ENCODE measurements at places on chromosomes 2 and 18.

DNA sequence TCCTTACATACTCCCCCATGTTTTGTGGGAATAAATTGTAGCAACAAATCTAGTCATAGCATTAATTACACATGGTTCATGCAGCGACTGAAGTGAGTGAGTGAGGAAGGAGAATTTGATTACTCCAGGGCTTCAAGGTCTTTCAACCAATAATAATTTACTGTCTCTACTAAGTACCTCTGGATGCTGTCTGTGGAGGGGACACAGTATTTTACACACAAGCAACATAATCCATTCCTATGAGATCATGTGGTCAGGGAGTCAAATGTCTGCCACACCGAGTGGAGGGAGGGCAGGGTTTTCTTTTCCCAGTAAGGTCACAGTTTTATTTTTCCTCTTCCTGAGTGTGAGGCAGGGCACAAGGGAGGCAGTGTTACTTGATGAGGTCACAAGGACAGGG, 334.7 kb upstream of the CELF4 start:
- no peak for DNase-seq

GRCh38 chr18:27695052-27695451, 481.9 kb downstream of the CDH2 start:
- no peak for DNase-seq

GRCh38 chr18:77870199-77870598, 620.6 kb downstream of the GALR1 start:
- DNase-seq = no peak

DNA sequence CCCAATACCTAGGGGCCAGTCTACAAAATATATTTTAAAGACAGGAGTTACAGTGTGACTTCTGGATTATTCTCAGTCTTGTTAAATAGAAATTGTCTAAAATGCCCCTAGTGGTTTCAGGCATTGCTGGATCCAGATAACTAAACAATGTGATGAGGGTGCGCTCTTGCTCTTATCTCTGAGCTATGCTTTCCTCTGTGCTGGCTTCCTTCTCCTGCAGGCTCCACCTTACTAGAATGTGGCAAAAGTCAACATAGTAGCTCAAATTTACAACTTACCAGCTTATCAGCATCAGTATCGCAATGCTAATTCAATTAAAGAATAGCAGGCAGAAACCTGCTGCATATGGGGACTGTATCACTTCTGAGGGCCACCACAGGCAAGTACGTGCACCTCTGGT, 61.3 kb upstream of the RNU4ATAC start:
- DNase-seq = no peak

DNA sequence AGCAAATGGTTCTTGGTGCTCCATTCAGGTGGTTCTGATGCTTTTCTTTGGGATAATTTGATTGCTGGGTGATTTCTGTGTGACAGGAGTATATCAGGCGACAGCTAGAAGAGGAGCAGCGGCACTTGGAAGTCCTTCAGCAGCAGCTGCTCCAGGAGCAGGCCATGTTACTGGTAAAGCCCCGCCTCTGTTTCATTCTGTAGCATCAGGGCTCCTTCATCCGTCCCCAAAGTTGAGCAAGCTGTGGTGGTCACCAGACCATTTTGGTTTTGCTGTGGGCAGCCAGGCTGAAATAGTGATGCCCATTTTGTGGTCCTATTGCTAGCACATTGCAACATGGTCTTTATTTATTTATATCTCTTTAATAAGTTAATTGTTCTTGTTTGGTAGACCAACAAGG, 132.8 kb upstream of the IL1R2 start:
- no peak for DNase-seq

DNA sequence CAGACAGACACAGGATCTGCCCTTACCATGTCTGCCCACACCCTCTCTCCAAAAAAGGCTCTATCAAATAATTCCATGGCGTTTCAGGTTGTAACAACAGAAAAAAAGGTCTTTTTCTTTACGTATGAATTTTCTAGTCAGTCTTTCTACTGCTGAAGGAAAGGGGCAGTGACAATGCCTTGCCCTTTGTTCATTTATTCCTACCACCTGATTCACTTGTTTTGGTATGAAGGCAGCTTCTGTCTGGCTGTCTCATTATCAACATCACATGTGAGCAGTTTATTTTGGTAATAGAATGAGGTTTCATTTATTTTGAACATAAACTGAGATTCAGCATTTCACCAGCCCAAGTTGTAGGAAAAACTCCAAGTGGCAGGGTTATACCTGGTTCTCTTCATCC, 94.3 kb upstream of the KLF7 start:
- DNase-seq = no peak

DNA sequence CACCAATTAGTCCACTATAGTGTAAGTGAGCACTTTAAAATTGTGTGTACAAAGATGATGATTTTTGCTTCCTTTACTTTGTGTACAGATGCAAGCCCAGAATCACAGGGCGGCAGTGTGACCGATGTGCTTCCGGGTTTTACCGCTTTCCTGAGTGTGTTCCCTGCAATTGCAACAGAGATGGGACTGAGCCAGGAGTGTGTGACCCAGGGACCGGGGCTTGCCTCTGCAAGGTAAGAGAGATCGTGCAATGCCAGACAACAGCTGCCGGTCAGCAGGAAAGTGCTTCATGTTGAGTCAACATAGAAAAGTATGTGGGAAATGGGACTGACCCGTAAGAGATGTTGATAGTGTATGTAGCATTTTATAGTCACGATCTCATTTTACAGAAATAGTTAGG, 156.8 kb upstream of the TTC39C start:
- DNase-seq = no peak

All from osteocyte (in vitro differentiated cells).